Midbrain (tissue), 1 donor: ENCODE measurements at places on chromosomes 6 and 20.

DNA sequence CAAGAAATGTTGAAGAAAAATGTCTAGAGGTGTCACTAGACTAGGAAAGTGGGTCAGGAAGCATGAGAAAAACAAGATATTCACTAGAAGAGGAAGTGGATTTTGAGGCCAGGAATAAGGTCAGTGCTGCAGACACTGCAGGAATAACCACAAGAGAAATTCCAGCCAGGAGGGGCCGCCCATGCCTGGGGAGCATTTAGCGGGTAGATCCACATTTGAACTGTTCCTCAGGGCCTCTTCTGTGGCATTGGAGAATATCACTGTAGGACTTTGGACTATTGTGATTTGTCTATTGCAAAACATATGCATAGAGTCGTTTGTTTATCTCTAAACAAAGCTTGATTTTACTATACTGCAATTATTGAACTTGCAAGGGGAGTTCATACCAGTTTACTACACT is 49.6 kb upstream of the CCDC28A start:
- peak; percentile 23 for DNase-seq

- no peak for DNase-seq
Measured at GRCh38 chr6:110085285-110085684, 94.2 kb downstream of the WASF1 start.

DNA sequence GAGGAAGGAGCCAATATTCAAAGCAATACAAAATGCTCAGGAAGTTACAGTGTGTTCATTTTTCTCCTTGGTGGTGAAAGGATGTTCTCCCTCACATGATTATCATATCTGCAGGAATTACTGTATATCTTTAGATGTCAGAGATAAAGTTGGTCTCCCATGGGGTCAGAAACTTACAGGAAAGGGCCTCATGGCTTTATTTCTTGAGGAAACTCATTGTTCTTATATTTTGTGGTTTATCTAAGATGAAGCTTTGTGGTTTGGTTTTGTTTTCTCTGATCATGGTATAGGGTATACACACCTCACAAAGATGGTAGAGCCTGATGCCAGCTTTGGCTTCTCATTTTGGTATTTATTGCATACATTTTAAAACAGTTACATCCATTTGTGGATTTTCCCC is 100.5 kb upstream of the STXBP5 start:
- no peak for DNase-seq

GRCh38 chr20:44715499-44716308 is 535 bp downstream of the CCN5 start:
- DNase-seq: no peak

GRCh38 chr6:169763308-169763707 is 11.9 kb downstream of the ERMARD start:
- DNase-seq: peak; percentile 1

DNA sequence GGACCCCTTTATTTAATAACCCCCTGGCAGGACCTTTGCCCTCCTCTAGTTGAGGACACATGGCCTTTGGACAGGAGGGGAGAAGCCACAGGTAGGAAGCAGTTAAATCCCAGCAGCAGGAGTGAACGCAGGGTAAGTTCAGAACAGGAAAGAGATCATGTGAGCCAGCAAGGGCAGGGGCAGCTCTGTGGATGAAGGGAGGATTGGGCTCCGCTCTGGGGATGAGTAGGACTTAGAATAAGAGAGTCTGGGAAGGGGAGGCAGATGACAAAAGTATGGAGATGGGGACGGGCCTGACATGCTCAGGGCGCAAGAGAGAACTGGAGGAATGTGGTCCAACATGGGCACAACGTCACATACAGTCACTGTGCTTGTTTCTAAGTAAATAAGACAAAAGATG is 89.0 kb downstream of the NDUFAF5 start:
- DNase-seq: no peak

DNA sequence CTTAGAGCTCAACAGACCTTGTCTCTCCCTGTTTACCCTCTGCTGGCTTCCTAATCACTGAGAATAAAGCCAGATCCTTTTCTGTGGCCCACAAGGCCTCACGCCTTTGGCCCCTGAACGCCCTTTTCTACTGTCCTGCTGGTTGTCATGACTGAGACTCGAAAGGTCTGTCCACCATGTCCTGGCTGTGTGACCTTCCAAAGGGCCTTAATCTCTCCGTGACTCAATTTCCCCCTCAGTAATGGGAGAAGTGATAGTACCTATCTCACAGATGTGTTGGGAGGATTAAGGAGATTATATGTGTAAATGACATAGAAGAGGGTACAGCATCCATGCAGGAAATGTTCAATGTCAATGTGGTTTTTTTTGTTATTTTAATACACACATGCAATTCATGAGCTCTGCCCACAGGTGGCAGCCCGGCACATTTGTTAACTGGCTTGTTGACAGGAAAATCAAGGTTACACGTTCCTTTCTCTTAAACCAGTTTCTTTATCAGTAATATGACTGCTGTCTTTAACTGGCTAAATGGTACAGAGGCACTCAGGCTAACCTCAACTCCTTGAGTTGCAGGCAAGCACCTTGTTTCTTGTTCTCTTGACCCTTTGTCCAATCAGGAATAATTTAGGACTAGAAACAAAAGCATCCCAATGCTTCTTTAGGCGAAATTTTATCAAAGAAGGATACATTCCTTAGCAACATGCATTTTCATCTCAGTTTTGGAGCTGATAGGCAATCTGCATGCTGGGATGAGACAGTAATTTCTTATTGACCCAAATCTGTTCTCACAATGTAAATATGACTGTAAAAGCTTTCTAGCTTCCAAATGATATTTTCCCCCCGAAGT is 16.6 kb downstream of the SLC22A1 start:
- peak; percentile 33 for DNase-seq

- no peak for DNase-seq
Measured at GRCh38 chr20:20786428-20786827, 74.0 kb upstream of the RALGAPA2 start.

DNA sequence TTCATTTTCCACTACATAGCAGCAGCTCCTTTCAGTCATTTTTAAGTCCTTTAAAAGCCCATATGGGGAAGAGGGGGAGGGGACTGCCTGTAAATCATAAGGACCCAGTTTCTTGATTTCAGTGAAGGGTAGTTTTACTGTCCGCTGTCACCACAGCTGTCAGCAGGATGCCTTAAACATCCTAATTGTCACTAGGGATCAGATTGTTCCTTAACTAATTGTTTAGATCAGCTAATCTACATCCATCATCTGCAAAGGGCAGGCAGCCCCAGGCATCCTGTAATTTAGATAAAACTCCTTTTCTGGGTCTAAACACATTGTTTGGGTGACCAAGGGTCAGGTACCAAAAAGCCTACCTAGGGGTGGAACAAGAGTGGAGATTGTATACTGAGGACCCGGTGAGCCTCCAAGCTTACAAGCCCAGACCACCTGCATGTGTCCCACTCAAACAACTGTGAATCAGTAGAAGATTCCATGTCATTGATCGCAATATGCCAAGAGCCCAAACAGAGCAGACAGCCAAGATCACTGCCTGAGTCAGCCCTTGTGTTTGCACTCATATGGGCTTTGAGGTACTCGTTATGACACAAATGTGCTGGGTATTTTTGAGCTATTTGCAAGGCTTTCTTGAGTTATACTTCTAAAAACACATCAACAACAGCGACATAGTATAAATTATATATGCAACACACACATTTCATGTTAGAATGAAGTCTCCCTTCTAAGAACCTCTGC is 198.7 kb upstream of the CEP162 start:
- no peak for DNase-seq

- no peak for DNase-seq
Measured at GRCh38 chr6:24858177-24858653, 59.5 kb upstream of the ARMH2 start.

DNA sequence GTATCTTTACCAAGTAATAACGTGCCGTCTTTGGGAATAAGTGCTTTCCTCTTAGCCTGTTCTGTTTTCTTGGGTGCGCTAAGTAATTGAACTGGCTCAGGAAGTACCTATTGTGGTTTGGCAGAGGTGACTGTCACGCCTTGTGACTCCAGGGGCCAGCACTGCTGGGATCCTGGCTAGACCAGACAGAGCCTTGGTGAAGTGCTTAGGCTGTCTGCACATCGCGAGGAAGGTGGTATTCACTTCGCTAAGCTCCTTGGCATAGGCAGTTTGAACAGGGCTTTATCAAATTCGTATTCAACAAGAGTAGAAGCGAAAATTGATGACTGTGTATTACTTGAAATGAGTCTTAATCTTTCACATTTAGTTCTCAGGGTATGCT is 17.6 kb downstream of the PRDM1 start:
- DNase-seq: no peak

GRCh38 chr20:41406353-41406752 is 39.7 kb upstream of the EMILIN3 start:
- DNase-seq: no peak

- DNase-seq: no peak
Measured at GRCh38 chr20:53343448-53343847, 250.2 kb downstream of the ZNF217 start.

DNA sequence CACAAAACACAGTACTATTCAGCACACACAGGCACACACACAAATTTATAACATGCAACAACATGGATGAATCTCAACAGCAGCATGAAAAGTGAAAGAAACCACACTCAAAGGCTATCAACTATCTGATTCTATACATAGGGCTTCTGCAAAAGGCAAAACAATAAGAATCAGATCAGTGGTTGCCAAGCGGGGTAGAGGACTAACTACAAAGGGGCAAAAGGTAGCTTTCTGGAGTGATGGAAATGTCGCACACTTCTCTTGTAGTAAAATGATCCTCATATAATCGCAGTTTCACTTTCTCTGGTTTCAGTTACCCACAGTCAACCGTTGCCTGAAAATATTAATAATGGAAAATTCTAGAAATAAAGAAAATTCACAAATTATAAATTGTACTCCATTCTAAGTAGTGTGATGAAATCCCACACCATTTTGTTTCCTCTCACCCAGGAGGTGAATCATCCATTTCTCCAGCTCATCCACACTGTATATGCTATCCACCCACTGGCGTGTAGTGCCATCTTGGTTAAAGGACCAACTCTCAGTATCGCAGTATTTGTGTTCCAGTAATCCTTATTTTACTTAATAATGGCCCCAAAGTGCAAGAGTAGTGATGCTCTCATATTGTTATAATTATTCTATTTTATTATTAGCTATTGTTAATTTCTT is 12.8 kb upstream of the PLN start:
- DNase-seq: no peak

DNA sequence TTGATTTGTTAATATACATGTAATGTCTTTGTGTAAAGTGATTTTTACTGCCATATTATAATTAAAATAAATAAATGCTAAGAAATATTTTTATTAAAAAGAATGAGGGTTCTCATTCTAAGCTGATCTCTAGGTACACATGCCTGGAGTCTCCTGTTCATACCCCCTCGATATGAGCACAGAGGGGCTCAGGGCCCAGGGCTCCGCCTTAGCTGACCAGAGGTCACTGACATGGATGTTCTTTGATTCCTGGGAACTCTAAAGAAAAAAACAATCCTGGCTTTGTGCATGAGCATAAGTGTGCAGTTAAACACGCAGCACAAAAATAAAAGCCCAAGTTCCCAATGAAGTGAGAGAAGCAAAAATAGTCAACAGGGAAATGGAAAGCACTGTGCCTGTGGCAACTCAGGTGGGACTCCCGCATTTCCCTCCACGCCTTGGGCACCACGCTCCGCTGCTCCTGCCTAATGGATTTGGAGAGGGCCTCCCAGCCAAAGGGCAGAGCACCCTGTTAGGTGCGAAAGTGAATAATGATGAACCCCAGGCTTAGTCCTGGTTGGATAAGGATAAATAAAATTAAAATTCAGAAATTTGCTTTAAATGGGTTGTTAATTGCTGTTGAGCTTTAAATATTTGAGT is 33.3 kb upstream of the QKI start:
- no peak for DNase-seq

DNA sequence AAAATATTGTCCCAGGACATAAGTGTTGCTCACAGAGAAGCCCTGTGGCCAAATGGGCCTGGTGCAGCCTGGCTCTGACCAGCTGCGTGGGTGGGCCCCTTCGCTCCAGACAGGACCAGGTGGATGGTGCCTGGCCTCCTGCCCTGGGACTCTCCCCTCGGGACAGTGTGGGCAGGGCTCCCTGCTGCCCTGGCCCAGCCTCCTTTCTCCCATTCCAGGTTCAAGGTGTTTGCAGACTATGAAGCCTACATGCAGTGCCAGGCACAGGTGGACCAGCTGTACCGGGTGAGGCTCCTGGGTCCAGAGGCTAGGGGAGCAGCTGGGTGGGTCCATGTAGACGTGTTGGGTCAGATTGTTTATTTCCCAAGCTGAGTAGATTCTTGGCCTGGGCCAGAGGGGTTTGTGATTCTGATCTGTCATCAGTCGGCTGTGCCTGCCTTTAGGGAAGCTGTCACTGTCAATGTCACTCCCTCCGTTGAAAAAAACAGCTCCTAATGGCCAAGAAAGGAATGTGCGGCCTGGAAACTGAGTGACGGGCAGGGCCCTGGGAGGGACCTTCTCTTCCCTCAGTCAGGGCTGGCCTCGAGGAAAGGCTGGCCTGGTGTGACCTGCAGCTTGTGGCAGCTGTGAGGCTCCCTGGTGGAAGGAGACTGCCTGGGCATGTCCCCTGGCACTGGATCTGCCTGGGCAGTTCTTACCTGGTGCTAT is 47.7 kb downstream of the PYGB start:
- no peak for DNase-seq

GRCh38 chr20:57114290-57115005 is 152.0 kb downstream of the BMP7 start:
- DNase-seq: no peak

GRCh38 chr6:72876256-72876655 is 254.4 kb downstream of the KCNQ5 start:
- no peak for DNase-seq

DNA sequence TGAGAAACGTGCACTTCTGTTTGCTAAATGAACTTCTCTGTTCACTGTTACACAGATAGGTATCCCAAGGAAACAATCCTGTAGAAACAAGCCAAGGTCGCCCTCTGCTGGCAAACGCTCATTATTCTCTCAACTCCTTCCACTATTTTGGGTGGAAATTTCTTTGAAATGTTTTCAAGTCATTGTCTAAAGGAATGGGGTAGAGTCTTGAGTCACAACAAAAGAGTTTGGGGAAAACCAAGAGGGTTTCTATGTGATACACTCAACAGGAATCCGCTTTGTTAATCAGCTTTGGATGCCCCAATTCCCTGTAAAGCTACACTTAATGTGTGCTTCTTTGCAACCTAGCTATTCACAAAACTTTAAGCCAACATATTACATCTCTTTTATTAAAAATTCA is 4.6 kb upstream of the RAE1 start:
- peak; percentile 85 for DNase-seq

- no peak for DNase-seq
Measured at GRCh38 chr6:6569096-6569810, 19.3 kb upstream of the LY86 start.

- DNase-seq: no peak
Measured at GRCh38 chr6:19892260-19892659, 55.1 kb downstream of the ID4 start.
